Bronchial smooth muscle cell (primary cell): ENCODE measurements at places on chromosomes 6 and 20. TPM values are rescaled to one million over a fixed set of nuclear protein-coding genes. Genes with fewer than 3 reads are reported as not detected.

The RIPOR2 gene
- total RNA-seq = 0.16 and 0.34 TPM in 2 replicates

The HMGA1 gene
- total RNA-seq = 41.3 and 113 TPM in 2 replicates

The FAM162B gene
- 0.32 and 3.8 TPM in 2 replicates for total RNA-seq

The TRIM31 gene
- total RNA-seq = not detected in 2 replicates

The BTBD3 gene
- total RNA-seq = 13.4 and 21.6 TPM in 2 replicates

The CD93 gene
- under 0.01 and 0.34 TPM in 2 replicates for total RNA-seq

The CST4 gene
- not detected in 2 replicates for total RNA-seq

The PTCRA gene
- total RNA-seq = not detected in 2 replicates
